Smooth muscle cell of the brain vasculature (primary cell): ENCODE measurements at places on chromosomes 12 and 14.

GRCh38 chr12:124872068-124872719 is 8.5 kb upstream of the SCARB1 start:
- DNase-seq = no peak

GRCh38 chr12:65739606-65740005 is 84.7 kb upstream of the HMGA2 start:
- no peak for DNase-seq

DNA sequence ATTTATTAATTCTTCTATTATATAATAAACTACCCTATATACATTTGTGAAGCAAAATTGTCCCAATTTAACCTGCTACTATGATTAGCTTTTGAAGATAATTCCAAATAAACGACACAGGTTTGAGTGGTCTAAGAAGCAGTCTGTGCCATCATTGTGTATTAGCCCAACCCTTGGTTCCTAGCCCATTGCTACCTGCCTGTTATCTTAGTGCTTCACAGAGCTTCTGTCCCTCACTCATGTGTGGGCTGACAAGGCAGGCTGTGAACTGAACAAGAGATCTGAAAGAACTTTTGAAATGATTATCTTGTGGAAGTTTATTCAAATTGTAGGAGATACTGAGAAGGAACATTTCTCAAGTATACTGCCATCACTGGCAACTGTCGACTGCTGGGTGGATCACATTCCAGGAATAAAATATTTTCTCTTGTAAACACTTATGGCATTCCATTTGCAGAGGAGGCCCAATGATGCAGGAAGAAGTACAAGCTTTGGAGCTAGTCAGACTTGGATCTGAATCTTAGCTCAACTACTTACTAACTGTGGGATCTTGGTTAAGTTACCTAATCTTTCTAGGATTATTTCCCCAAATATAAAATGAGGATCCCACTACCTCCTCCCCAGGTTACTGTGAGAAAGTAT is 7.8 kb upstream of the MTERF2 start:
- DNase-seq = no peak

DNA sequence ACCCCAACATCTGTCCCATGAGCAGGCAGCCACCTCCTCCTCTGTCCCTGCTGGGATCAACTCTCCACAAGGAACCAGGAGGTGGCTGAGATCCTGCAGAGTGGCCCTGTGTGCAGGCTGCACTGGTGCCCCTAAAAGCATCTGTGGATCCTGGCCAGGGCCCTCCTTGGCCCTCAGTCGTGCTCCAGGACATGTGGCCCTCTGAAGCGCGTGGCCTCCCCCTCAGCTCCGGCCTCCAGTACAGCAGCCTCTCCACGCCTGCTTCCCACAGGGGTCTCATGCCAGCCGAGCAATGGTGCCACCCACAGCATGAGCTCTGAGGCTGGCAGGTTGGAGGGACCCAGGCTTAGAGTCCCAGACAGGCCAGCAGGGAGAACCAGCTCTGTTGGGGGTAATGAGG is 77.4 kb upstream of the NOS1 start:
- DNase-seq = no peak

GRCh38 chr14:34797747-34798583 is 77.2 kb downstream of the BAZ1A start:
- DNase-seq = no peak

DNA sequence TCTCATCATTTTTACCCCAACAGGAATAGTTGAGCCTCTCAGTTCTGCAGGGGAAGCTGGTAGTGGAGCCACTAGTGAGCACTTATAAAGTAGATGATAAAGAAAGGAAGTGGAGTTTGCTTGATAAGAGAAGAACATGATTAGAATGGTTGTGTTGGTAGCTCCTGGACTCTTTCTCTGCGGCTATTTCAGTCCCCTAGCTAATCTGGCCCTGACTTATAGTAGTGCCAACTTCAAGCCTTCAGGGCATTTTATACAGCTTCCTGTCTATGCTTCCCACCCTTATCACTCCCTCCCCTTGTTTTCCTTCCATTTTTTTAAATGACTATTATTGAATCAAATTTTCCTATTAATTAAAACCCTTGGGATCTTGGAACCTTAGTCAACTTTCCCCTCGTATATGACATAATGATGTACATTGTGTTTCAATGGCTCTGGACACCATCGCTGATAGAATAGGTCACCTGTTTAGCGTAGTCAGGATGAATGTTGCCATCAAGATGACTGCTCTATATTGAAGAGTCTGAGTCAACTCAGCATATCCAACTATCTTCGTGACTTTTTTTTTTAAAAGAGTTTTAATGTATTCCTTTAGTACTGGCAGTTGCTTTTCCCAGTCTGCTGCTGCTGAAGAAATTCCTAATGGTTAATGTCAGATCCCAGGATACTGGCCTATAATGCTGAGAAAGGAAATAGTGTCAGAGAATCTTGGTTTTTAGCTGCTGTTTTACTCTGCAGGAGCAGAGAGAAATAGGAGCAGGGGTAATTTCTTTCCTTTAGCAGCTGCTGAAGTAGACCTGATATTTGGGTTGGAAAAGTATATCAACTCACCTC is 16.2 kb upstream of the PCNX1 start:
- DNase-seq = no peak

DNA sequence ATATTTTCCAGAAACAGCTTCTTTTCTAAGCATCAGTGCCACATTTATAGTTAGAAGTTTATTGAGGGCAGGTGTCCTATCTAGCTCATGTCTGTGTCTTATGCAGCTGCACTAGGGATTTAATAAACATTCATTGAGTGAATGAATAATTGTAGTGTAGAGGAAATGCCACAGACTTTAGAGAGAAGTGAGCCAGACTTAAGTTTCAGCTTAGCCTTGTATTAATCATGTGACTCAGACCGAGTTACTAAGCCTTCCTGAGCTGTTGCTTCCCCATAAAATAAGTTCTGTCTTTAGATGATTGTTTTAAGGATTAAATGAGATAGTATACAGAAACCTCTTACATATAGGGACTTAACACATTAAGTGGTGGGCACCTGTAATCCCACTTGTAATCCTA is 236.1 kb upstream of the DDHD1 start:
- no peak for DNase-seq

GRCh38 chr12:116955382-116956021 is 44.8 kb downstream of the FBXW8 start:
- DNase-seq = no peak
